ENCODE measurements at places on chromosomes 3 and 15.

DNA sequence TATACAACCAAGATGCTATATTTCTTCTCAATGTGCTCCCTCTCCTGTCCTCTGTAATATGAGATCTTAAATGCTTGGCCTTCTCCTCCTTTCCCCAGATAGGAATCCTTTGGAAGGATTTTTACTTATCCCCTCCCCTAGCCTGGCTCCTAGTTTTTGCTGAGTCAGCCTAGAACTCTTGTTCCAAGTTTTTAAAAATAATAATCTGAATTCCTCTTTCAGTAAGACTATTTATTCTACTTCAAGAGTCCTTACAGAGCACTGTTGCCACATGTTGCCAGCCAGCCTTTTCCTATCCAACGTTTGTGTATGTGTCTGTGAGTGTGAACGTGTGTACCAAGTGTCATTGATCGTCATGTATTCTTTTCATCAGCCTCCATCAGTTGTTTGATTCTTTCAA, 11.0 kb upstream of the KCNMB2 start:
- DNase-seq = no peak

DNA sequence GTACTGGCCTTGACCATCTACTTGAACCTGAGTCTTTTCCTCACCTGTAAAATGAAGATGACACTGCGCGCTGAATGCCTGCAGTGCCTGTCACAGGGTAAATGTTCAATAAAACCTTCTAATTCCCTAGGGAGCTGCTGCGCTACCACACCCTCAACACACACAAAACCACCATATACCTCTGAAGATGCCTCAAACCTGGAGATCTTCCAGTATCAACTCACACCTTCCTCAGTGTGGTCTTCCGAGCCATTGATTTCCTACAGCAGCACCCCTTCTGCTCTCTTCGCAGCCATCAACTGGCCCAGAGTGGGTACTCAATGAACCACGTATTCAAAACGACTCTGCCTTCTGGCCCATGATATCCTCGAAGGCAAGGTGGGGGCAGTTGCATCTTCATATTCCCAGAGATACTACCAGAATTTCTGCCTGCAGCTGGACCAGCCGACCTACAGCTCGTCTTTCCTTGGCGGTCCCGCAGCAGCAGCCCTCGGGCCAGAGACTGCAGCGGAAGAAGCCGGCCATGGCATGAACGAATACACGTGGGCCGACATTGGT, 695 bp downstream of the RPL32 start:
- DNase-seq = no peak

DNA sequence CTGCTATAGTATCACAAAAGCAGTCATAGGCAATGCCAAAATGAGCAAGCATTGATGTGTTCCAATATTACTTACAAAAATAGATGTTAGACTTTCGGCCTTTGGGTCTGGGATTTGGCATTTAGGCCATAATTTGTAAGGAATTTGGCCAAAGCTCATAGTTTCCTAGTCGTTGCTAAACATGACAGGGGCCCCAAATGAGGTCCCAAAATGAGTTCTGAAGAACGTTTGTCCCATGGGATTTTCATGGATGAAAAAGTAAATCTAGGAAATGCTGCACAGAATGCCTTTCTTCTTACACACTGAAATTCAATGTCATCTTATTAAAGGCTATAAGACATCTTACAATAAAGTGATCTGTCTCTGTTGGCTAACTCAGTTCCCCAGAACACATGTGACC, 456.0 kb downstream of the CNTN4 start:
- DNase-seq = no peak

DNA sequence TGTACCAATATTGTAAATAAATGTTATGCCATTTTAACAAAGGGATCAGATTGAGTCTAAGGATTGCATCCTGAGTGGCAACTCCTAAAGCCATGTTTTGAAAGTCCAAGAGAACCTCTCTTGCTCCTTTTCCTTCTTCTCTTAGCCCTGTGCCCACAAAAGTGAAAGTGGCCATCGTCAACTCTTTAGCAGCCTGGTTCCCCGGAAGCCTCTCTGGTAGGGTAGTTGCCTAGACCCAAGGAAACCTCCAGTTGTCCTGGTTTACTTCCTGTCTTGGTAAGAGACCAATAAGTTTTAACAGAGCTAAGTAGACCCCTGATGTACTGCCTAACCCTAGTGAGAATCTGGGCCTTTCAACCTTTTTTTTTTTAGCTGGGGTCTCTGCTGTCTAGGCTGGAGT, 10.2 kb upstream of the ITPKA start:
- DNase-seq = no peak

DNA sequence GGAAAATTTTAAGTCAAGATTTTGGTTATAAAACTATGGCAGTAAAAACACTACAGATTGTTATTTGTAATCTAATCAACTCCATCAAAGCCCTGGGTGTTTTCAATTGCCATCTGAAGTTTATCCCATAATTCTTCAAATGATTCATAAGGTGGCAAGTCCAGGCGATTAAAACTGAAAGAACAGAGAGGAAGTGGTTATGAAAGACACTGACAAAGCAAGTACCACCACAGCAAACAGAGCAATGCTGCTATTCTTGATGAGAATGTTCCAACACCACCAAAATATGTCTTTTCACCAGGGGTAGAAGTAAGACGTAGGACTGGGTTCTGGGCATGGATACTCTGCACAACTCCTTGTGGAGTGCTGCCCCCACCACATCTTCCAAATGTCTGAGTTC, 86.9 kb upstream of the PRTG start:
- no peak for DNase-seq

DNA sequence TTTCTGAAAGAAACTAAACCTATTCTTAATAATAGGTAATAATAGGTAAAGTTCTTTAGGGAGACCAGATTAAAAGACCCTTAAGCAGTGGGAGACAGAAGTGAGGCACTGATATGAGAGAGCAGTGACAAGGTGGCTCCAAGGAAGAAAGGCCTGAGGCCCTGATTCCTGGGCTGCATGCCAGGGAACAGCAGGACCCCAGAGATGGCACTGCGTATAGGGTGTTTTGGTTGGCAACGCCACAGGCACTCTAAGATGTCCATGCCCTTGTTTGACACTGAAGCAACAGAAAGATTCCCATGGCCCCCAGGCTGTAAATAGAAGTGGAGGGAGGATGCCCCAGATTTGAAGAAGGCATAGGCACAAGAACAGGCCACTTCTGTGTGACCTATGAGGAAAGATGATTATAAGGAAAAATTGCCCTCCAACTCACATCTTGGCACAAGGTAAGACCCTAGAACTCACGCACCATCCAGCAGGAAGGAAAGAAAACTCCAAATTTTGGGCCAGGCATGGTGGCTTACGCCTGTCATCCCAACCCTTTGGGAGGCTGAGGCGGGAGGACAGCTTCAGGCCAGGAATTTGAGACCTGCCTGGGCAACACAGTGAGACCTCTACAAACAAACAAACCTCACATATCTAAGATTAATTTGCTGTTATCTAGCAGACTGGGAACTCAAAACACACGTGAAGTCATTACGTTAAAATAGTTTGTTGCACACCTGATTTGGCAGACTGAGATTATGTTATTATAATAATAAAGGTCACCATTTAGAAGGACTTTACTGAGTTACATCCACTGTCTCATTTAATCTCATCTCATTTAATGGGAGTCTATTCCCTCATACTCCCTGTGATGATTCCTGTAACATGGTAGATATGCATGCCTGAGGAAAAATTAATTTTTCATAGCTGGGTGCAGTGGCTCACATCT, 10.5 kb upstream of the BLM start:
- no peak for DNase-seq

DNA sequence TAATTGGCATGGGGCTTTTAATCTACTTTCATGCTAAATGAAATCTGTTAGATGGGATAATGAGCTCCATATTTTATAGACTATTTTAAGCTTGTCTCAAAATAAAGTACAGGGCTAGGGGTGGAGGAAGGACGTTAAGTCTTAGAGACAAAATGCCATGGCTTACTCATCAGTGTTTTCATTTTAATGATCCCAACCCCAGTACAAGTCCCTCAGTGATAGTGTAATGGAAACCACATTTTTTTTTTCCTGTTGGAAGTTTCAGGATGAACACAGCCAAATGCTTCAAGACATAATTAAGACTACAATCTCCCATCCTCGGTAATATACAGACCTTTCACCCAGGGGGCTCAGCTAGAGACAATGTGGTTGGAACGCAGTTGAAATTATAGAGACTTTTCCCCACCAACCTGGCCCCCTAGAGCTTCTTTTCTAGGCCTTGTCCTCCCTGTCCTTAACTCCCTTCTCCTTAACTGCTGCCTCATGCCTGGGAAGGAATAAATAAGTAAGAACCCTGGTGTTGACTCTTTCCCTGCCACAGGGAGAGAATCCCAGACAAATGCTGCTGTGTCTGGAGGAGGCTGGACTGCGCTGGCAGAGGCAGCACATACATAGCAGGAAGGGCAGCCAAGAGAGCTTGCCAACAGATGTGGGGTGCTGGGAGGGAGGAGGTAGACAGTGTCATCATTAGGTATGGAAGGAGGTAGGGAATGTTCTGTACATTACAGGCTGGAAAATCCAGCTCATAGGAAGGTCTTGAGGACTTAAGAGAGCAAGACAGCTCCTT, 115.4 kb upstream of the ROPN1 start:
- no peak for DNase-seq

DNA sequence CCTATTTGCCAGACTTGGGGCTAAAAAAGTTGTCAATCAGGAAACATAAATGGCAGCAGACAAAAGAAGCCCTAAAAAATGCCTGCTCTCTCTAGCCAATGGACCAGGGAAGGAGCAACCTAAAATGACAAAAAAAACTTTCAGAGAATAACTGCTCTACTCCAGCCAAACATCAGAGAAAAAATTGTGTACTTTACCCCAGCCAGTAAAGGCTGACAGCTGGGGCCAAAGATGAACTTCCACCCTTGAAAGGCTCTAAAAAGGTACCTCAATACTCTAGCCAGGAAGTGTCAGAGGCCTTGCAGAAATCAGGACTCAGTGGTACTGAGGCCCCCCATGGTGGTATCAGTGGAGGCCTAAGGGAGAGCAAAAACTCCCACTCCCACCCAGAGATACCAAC, 18.4 kb downstream of the C3orf70 start:
- no peak for DNase-seq

GRCh38 chr15:91049378-91050127, 27.2 kb upstream of the VPS33B start:
- peak; percentile 63 for DNase-seq

DNA sequence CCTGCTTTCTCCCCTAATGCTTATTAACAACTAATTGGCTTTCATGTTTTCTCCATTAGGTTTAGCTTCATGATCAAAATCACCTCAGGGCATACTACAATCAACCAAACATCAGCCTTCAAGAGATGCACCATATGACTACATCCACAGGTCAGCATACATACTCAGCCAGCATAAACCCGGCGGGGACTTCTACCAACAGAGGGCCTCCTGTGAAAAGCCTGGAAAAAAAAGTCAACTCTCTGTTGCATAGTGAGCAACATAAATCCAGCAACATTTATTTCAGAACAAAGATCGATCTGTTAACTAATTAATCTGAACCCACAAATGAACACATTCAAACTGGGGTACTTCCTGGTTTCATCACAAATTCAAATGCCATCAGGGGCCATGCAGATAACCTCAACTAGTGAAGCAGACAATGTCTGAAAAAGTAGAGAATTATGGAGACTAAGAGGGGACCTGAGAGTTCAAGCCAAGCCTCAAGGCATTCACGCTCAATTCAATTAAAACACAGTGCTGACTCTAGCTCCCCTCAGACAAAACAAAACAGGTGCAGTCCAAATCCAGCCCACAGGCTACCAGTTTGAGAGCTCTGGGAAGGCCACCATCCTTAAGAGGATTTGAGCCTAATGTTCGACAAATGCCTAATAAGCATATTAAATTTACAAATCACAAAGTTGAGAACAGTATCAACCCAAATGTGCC, 124.5 kb downstream of the MAGI1 start:
- DNase-seq = no peak

DNA sequence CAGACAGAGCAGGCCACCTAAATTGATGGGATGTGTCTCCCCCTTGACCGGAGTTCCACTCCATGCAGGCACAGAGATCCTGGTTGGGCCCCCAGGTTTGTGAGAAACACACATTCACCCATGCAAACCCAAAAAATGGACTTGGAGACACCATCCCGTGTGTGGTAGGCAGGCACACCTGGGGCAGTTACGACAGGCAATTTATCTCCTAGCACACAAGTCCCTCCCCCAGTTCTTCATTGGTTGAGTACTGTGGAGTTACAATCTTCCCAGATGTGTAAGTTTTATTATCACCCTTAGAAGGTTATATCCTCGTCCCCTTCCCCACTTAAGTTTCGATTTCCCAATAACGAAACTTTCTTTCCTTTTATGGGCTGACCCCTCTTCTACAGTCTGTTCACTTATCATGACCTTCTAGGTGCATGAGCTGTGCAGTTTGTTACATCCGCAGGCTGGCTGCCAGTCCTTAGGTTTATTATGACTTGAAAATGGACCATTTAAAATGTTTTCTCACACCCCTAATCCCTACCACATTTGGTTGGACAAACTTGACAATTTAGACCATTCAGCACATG, 27.3 kb downstream of the ARL8B start:
- no peak for DNase-seq

- no peak for DNase-seq
Measured at GRCh38 chr3:171397089-171397488, 63.1 kb downstream of the TNIK start.

DNA sequence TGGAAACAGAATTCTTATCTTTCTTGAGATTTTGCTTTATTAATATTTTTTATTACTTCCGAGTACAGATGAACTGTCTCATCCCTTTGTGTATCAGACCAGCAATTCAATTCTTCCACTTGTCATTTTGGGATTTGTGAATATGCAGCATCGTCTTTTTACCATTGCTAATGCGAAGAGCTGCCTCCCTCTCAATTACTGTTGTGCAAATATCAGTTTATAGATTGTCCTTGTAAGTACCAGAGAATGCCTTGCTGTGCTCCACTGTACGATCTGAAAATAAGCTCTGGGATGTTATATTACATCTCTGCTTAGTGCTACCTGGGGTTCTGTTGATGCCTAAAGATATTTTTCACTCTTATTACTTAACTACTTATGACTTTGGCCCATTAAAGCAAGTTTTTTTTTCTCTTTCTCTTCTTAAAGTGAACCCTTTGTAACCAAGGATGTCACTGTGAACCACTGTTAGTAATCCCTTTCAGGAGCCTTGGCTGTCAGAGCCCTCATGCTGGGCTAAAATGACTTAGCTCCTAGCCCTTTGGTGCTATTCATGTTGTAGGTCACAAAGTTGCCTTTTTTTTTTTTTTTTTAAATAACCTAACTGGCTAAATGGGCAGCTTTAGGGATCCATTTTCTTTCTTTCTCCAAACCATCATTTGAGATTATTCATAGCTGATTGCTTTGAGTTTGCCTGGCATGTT, 382.9 kb downstream of the FEZF2 start:
- DNase-seq = no peak

GRCh38 chr3:52280050-52280461, 1.6 kb upstream of the WDR82 start:
- DNase-seq = no peak
